Left ventricle myocardium superior (tissue), 1 donor: ENCODE measurements at places on chromosomes 1 and 21.
A peak's percentile ranks its signal among the peaks of the same experiment; 100 is the strongest.

DNA sequence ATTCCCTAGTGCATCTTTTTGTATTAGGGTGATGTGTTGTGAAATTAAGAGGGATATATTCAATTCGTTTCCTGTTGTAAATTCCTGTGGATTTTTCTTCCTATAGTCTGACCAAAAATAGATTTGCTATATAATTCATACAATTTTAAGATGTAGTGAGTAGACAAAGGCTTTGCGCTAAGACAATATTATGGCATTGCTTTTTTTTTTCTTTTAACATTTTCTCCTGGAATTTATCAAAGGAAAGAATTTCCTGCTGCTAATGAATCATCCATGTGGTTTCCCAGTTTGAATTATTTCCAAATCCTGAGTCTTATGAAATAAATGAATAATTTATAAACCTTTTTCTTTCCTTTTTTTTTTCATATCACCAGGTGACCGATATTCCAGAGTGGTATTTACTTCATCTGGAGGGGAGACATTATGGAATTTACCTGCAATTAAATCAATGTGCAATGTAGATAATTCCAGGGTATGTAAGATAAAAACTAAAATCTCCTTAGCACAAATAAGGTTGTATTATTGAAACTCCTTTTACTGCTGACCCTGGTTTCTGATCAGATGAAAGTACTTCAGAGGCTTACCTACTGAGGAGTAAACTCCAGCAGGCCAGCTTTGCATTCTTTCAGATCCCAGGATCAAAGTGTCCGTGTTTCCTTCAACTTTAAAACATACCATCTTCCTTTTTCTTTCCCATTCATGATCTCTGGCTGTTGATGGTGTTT, 148.4 kb downstream of the TLR5 start:
- no peak for DNase-seq

- no peak for DNase-seq
Observed at GRCh38 chr1:213864091-213864490, 123.7 kb upstream of the PROX1 start.

- DNase-seq: no peak
Observed at GRCh38 chr1:79811173-79811572, 804.6 kb upstream of the ADGRL4 start.

GRCh38 chr1:199743227-199743626, 284.3 kb upstream of the NR5A2 start:
- no peak for DNase-seq

- no peak for DNase-seq
Observed at GRCh38 chr1:172536256-172536655, 3.3 kb downstream of the SUCO start.

DNA sequence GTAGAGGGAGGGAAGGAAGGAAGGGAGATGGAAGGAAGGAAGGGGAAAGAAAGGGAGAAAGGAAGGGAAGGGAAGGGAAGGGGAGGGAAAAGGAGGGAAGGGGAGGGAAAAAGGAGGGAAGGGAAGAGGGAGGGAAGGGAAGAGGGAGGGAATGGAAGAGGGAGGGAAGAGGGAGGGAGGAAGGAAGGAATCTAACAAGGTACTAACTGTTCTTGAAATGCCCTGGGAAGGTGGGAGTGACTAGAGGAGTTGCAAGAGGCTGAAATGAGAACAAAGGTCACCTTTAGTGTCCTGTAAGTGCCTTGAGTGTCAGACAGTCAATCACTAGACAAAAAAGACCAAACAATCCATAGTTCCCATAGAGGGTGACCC, 2.3 kb upstream of the ATP2B4 start:
- no peak for DNase-seq

DNA sequence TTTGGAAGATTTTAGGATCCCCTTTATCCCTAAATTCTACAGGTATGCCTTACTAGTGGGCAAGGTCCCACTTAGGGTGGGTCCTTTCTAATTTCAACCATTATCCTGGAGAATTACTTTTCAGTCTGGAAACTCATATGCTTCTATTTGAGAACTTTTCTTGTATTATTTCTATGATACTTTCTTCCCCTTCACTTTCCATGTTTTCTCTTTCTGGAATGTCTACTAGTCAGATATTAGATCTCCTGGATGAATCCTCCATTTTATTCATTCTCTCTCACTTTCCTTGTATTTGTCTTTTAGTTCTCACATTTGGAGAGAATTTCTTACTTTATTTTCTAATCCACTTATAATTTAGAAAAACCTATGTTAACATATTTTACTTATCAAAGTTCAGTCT, 83.9 kb upstream of the SIPA1L2 start:
- no peak for DNase-seq

DNA sequence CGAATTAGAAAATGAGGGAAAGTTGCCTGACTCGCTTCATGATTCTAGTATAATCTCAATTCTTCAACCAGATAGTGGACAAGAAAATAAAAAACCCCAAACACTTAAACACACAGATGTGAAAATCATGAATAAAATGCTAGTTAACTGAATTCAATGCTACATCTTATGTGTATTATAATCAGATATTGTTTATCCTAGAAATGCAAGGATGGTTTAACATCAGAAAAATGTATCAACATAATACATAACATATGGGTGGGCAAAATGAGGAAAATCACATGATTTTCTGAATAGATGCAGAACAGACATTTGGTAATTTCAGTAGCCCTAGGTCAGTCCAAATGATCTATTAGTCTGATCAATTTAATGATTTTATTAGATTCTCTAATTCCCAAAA, 97.2 kb downstream of the SIM2 start:
- no peak for DNase-seq

GRCh38 chr1:82266351-82266750, 465.6 kb downstream of the ADGRL2 start:
- no peak for DNase-seq

GRCh38 chr1:44040418-44040817, 9.2 kb upstream of the SLC6A9 start:
- no peak for DNase-seq

DNA sequence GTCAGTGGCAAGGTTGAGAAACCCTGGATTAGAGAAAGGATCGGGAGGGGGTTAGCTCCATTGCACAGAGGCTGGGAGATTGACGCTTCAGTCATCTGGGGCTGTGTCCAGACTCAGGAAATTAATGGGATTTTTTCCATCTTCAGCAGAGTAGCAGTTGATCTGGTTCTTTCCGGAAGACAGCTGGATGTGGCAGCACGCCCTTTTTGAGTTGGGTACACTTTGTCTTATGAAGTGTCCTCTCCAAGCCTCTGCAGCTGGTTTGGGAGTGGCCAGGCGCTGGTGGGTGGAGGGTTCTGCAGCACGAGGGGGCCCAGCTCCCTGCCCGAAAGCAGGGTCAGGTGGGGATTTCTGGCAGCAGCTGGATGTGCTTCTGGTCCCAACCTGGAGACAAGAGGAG, 95.1 kb downstream of the TAS1R2 start:
- DNase-seq: peak; percentile 35

- peak; percentile 61 for DNase-seq
Observed at GRCh38 chr1:183989078-183989577, 48.4 kb downstream of the COLGALT2 start.

GRCh38 chr1:29647581-29647980, 411.3 kb downstream of the PTPRU start:
- DNase-seq: no peak

DNA sequence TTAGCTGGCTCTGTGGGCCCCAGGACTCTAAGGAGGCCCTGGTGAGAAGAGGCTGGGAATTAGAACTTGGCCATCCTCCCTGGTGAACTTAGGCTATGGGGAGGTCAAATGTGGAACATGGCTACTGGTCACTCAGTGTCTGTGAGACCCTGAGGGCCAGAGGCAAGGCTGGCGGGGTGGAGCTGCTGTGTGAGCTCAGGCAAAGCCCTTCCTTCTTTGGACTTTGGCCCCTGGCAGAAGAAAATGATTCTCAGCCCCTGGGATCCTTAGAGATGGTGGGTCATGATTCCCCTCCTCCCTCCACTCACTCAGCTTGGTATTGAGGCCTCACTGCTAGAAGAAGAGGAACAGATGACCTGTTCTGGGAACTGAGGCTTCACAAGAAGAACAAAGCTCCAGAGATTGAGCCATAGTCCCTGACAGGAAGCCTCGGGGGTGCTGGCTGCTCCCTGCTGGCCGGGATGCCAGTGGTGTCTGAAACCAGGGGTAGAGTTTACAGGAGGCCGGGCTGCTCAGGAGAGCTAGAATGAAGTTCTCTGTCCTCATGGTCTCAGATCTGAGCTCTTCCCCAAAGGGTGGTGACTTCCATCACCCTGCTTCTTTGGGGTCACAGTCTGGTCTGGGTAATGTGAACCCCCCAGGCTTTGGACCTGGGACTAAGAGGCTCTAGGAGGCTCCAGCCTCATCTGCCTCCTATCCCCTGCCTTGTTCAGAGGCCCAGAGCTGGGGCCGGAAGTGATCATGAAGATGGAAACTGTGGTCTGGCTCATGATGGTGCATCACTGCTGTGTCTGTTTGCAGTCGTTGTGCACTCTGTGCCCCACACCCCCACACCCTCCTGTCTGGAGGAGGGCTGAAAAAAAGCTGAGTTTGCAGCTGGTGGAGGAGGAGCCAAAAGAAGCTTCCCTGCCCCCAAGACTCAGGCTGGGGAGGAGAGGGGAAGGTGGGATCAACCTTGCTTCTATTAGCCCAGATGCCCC, 905 bp downstream of the BTBD19 start:
- DNase-seq: peak; percentile 66

DNA sequence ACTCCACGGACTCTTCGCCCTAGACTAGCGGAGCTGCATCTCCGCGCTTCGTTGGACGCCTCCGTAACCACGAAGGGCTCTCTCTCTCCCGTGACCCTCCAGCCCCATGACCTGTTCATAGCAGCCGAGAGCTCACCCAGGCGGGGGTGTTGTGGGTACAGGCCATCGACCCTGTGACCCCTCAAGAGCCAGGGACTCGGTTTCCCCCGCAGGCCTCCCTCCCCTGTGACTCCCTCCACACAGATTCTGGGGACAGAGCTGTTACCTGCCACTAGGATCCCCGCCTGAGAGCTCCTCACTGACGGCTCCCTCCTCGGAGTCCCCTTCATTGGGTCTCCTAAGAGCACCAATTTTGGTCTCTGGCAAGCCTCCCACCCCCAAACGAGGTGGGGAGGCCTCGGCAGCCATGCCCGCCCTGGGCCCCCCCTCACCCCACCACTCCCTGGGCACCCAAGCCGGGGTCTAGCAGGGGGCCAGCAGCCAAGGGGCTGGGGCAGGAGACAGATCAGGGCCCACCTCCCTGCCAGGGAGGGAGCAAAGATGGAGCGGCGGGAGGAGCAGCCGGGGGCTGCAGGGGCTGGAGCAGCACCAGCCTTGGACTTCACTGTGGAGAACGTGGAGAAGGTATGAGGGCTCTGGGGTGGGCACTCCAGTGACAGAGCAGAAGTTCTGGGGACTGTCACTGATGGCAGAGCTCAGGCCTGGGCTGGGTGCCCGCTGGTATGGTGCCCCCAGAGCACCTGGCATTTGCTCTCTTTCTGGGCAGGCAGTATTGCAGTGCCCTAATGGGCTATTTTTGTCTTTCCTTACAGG, 517 bp downstream of the IPO13 start:
- DNase-seq: peak; percentile 82

GRCh38 chr1:28370239-28371009, 884 bp downstream of the PHACTR4 start:
- DNase-seq: no peak

DNA sequence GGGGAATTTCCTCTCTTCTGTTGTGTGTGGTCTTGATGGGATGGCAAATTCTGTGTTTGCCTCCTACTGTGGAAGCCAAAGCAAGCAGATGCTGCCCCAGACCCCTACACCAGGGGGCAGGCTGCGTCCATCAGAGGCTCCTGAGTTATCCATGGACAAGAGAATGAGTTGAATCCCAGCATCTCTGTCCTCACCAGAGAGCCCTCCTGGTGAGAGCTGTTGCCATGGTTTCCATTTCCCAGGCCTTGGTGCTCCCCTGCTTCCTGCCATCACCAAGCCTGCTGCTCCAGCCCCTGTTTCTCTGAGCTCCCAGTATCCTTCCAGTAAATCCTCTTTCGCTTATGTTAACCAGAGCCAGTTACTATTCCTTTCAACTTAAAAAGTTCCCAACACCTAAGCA, 20.4 kb upstream of the GNG12 start:
- DNase-seq: peak; percentile 76

DNA sequence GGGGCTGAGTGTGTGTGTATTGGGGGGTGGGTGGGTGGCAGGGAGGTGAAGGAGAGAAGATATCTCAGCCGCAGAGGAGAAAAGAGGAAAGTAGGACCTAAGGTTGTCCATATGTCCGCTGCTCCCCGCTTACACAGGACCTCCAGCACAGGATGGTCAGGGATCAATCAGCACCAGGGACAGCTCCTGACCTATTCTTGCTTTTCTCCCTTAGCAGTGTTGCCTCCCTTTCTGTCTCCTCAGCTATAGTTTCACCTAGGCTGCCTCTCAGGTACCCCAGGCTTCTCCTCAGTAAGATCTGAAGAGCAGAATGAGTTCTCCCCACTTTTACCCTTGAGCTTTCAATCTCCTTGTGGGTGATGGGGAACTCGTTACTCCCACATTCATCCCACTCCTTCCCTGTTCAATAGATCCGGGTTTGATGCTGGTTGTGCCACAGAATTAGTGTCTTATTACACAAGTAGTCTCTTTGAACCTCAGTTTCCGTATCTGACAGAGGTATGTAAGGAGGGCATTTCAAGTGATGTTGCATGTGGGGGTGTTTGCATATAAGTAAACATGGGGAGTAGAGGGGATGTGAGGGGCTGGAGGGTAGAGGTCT, 1.4 kb upstream of the DPH2 start:
- no peak for DNase-seq

- DNase-seq: no peak
Observed at GRCh38 chr1:201845331-201846083, 16.6 kb downstream of the IPO9 start.

- DNase-seq: no peak
Observed at GRCh38 chr1:190129366-190129765, 348.3 kb downstream of the BRINP3 start.

GRCh38 chr1:208825300-208825699, 581.1 kb upstream of the PLXNA2 start:
- no peak for DNase-seq

- DNase-seq: no peak
Observed at GRCh38 chr1:203662821-203663220, 36.2 kb downstream of the ATP2B4 start.

DNA sequence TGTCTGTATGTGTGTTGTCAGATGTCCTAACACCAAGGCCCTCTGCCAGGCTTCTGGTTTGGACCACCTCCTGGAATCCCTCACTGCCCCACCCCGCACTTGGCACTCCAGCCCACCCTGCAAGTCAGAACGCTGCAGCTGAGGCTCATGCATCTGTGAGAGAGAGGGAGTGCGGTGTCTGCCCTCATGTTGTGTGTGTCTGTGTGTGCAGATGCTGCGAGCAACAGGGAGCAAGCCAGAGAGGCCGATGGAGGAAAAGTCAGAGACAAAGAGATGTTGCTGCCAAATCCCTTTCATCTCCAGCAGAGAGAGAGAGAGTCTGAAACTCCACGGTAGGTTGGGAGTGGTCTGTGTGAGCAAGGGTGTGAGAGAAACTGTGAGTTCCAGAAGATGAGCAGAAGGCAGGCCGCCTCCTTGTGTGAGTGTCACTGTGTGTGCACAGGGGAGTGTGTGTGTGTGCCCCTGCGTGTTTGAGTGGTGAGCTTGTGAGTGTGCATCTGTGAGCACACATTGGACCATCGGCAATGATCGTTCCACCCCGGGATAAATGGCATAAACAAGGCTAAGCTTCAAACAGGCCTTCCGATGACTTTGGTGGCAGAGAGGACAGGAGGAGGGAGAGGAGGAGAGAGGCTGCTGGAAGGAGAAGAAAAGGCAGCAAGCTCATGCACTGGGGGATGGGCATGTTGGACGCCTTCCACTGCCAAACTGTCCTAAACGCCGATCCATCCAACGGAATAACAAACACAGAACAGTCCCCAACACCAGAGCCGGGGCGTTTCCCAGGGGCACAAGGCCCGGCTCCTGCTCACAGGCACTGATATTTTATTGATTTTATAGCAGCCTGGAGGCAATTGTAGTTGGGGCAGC, 99.2 kb upstream of the GRIK3 start:
- no peak for DNase-seq
